ENCODE measurements at places on chromosomes 12 and 14.

DNA sequence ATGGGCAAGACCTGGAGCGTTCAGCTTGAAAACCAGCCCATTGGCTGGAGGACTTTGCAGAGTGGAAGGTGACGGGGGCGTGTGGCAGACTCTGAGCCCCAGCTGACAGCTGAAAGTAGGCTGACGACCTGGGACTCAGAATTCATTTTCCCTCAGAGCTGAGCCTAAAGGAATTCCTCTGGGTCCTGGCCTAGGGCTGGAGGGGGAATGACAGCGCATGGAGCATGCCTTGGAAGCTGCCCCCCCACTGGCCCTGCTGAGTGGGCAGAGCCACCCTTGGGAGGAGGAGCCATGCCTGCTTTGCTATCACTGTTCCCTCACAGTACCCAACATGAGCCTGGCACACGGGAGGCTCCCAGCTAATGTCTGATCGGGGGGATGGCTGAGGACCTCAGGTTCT lies 25.4 kb upstream of the SMOC1 start:
- no peak for DNase-seq

- no peak for DNase-seq
Observed at GRCh38 chr12:124295431-124296058, 652 bp downstream of the RFLNA start.

DNA sequence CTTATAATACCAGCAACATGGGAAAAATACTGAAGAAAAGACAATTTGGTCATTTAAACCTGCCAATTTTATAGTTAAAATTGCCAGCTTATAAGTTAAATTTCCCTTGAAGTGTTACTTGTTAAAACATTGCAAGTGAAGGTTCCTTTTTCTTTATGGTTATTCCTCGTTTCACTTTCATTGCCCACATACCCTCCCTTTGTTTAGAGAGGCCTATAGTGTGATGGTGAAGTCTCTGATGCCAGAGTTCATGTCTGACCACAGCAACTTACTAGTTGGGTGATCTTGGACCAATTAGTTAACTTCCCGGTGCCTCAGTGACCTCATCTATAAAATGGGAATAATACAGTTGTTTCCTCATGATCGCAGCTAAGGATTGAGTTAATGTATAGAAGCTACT lies 173.5 kb downstream of the ANO6 start:
- DNase-seq: no peak

- no peak for DNase-seq
Observed at GRCh38 chr12:24952389-24952788, 3.5 kb upstream of the BCAT1 start.

DNA sequence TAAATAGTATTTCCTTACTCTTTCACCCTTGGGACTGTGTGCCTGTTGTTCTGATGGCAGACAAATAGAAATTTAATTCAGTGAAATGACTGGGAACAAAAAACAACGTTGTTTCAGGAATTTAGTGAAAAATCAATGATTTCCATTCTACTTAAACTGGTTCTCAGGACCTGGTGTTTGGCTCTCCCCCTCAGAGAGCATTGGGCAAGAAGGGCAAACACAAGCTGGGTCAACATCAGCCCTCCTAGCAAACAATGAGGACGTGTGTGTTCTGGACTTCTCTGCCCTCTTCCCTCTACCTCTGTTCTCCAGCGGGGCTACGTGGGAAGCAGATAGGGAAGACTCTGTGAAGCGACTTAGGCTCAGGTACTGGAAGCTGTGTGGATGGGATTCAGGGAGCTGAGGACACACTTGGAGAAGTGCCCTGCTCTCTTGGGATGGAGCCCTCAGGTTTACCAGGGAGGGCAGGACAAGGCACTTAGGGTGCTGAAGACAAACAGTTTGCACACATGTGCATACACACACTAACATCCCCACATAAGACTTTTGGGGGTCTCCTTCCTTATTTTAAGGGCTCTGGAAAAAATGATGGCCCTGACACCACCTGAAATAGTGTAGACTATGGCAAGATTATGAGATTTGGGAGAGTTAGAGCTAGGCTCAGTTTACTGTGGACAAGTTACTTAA lies 7.6 kb upstream of the SERPINA1 start:
- no peak for DNase-seq

DNA sequence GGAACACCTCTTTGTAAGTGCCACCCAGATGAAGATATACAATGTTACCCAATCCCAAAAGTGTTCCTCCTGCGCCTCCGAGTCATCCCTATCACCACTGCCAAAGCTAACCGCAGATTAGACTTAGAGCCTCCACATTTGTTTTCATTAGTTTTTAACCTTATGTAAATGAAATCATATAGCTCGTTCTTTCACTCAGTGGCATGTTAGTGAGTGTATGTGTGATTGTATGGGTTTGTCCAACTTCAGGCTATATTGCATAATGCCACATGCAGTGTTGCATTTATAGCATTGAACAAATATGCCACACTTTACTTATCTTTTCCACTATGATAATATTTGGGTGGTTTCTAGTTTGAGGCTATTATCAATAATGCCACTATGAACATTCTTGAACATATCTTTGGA lies 18.0 kb downstream of the MAP1LC3B2 start:
- no peak for DNase-seq

GRCh38 chr14:20580242-20580641 lies 7.6 kb downstream of the RNASE11 start:
- no peak for DNase-seq

GRCh38 chr12:16166563-16167470 lies 110.7 kb downstream of the SLC15A5 start:
- no peak for DNase-seq

- DNase-seq: no peak
Observed at GRCh38 chr12:105292705-105293104, 37.8 kb upstream of the C12orf75 start.

DNA sequence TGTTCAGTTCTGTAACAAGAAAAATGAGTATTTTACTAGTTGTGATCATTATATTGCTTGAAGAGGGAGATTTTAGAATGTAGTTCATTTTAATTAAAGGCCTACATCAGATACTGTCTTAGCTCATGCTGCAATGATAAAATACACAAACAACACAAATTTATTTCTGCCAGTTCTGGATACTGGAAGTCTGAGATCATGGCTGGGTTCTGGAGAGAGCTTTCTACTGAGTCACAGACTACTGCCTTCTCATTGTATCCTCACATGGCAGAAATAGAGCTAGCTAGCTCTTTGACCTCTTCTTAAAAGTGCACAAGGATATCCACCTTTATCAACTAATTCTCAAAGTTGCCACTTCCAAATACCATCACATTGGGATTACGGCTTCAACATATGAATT lies 53.8 kb downstream of the MIS18BP1 start:
- DNase-seq: no peak

DNA sequence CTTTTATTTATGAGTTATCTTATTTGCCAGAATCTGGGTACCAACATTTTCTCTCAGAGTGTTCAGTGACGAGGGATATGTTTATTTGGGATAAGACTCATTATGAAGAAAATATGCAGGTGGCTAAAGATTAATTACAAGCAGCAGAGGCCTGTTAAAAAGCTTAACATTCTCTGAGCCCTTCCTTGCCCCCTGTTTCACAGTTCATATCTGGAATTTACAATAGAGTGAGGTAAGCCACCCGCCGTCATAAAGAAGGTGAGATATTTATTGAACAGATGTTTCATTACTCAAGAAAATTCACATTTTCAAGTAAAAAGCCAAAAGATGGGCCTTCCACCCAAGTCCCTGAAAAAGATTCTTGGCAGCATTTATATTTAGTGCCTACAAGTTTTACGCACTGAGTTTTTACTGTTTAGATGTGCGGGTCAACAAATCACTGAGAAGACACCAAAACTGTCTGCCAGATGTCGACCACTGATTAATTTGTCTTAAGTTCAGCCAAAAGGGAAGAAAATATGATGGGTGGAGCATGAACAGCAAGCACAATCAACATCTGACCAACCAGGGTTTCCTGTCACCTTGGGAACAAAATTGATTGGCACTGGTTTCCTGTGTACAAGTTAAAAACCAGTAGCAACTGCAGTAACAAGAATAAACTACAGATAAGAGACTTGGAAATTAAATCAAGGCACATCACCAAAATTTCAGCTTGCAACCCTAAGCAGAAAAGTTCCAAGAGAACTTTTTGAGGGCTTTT lies 85.5 kb upstream of the PTPRB start:
- DNase-seq: no peak

GRCh38 chr12:114311974-114312373 lies 94.0 kb downstream of the TBX5 start:
- no peak for DNase-seq

DNA sequence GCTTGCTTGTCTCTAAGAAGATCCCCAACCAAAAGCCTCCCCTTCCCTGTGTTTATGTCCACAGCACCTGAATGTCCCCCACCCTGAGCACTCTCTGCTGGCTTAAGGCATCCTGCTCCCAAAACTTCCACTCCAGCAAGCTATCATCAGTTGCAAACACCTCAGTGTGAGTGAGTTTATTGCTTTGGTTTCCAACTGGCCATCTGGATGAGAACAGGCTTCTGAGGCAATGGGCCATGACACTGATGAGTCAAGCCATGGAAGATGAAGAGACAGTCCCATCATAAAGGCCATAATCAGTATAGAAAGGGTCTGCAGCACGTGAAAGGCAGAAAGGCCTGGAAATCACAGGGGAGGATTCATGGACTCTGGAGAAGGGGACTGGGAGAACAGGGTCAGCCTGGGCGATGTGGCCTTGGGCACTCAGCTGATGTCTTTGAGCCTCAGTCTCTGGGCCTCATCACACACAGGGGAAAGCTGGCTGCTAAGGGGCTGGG lies 12.8 kb downstream of the CMKLR1 start:
- DNase-seq: no peak

GRCh38 chr12:85191-85666 lies 18.7 kb downstream of the IQSEC3 start:
- no peak for DNase-seq

DNA sequence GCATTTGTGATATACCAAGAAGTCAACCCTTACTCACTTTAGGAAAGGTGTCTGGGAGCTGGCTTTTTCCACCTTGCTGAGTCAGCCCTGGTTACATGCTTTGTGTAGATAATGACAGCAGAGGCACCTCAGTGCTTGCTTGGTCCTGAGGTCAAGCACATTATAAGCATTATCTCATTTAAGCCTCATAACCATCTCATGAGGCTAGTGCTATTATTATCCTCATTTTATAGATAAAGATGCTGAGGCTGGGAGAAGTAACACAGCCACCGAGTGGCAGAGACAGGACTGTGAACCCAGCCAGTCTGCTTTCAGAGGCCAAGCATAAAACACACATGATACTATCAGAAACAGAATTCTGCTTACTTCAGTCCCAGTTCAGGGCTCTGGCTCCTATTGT lies 29.4 kb downstream of the MAX start:
- DNase-seq: no peak

- DNase-seq: no peak
Observed at GRCh38 chr14:104136472-104137296, 1.7 kb upstream of the KIF26A start.

- no peak for DNase-seq
Observed at GRCh38 chr14:58571769-58572472, 65.8 kb upstream of the DACT1 start.

GRCh38 chr14:95494456-95494855 lies 22.0 kb downstream of the SYNE3 start:
- no peak for DNase-seq

- DNase-seq: no peak
Observed at GRCh38 chr14:90969531-90970166, 90.8 kb downstream of the RPS6KA5 start.

- DNase-seq: no peak
Observed at GRCh38 chr12:66600903-66601302, 78.0 kb downstream of the GRIP1 start.

- DNase-seq: no peak
Observed at GRCh38 chr14:95334044-95334443, 14.3 kb upstream of the CLMN start.

DNA sequence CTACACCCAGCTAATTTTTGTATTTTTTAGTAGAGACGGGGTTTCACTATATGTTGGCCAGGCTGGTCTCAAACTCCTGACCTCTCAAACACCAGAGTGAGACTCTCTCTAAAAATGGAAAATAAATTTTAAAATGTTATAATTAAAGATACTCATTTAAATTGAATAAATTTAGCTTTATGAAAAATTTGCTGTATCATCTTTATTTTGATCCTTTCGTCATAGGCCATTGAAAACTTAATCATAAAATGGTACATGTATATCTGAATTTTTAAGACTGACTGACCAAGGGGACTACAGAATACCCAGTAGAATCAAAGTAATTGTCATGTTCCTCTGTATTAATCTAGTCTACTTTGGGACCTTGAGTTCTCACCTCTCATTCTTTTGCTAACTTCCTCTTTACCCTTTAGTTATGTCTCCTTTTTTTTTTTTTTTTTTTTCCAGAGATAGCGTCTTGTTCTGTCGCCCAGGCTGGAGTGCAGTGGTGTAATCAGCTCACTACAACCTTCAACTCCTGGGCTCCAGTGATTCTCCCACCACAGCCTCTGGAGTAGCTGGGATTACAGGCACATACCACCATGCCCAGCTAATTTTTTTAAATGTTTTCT lies 9.5 kb downstream of the RAB5B start:
- no peak for DNase-seq

DNA sequence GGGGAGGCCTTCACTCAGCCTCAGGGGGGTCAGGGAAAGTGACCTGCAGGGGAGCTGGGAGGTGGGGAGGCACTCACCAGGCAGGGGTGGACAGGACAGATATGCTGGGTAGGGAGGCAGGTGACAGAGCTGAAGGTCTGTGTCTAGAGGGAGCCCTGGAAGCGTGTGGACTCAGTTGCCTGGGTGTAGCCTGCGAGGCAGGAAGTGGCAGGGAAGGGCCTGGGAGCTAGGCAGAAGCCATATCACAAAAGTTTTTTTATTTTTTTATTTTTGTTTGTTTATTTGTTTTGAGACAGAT lies 39.3 kb downstream of the ARL6IP4 start:
- DNase-seq: no peak

- DNase-seq: no peak
Observed at GRCh38 chr12:111274777-111275176, 94.1 kb downstream of the PHETA1 start.

GRCh38 chr12:123057513-123058265 lies 77.2 kb downstream of the ARL6IP4 start:
- DNase-seq: no peak

DNA sequence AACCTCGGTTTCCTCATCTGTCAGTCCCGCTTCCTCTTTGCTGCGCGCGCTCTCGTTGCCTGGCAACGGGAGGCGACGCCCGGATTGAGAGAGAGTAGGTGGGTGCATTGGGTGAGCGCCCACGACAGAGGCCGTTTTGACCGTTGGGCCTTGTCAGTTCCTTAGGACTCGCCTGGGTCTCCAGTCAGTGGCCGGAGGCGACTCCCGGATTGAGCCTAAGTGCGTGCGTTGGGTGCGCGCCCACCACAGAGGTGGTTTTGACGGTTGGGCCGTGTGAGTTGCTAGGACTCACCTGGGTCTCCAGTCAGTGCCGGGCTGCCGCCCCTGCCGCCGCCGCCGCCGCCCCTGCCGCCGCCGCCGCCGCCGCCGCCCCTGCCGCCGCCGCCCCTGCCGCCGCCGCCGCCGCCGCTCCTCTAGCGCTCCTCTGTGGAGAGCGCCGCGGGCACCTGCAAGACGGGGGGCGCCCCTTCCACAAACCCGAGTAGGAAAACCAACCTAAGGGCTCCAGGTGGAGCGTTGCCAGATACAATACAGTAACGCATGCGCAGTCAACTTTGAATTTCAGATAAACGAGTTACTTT lies 37.2 kb downstream of the APOBEC1 start:
- no peak for DNase-seq
